ENCODE measurements at places on chromosomes 4 and X.

DNA sequence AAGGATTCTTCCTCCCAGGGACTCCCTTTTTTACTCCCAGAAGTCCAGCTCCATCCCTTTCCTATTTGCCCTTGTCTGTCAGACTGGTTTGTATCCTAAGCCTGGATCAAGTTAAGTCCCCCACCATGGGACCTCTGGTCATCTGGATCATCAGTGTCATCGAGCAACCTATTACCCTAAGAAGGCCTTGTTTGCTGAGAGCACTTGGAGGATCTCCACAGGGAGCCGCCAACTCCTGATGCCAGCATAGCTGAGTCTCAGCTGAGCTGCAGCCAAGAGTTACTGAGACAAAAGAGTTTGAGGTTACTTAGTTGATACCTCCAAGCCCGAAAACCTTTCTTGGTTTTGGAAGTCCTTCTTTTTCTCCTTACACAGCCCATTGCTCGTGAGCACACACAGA lies 10.1 kb upstream of the DAPP1 start:
- DNase-seq, result no peak

DNA sequence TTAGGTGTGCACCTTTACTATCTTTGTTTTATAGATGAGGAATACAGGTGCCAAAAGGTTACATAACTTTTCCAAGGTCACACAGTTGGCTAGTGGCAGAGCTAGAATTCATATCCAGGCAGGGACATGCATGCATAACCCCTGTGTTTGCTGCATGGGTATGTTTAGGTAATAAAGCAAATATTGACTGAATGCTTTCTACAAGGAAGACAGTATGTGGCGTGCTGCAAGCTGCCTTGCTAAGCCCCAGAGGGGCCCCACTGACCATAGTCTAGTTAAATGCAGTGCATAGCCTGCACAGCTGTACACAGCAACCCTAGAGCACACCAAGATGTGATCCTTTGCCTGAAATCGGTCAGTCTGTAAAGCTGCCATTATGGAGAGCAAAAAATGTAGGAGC lies 320.5 kb upstream of the IGFBP7 start:
- no peak for DNase-seq

GRCh38 chr4:118968005-118968404 lies 79.4 kb downstream of the SYNPO2 start:
- peak; percentile 76 for DNase-seq

DNA sequence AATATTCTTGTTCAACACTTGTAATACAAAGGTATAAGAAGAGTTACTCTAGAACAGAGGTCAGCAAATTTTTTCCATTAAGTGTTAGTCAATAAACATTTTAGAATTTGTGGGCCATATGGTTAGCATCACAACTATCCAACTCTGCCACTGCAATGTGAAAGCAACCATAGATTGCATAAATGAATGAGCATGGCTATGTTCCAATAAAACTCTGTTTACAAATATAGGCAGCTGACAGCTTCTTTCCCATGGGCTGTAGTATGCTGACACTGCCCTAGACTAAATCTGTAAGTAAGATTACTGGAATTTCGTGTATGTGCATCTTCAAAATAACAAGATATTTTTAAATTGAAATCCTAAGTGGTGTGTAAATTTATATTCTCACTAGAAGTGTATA lies 73.7 kb downstream of the GABRA2 start:
- no peak for DNase-seq

- DNase-seq, result peak; percentile 6
Observed at GRCh38 chr4:81921751-81922159, 450.0 kb upstream of the RASGEF1B start.

GRCh38 chr4:82491251-82491960 lies 61.0 kb downstream of the ENOPH1 start:
- DNase-seq, result peak; percentile 31

DNA sequence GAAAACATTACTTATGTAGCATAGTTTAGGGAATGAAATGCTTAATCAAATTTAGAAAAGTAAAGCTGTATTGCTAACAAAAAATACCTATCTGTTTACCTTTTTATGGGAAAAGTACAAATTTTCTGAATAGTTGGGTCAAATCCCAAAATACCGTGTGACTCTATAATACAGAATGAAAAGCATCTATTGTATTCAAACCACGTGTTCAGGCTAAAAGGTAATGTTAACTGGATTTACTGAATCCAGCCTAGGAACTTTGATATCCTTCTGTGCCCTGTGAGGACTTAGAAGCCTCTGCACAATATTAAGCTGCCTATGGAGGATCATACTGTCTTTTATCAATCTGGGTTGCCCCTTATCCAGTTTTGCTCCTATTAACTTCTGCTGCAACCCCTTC lies 36.3 kb upstream of the AGA start:
- DNase-seq, result no peak

DNA sequence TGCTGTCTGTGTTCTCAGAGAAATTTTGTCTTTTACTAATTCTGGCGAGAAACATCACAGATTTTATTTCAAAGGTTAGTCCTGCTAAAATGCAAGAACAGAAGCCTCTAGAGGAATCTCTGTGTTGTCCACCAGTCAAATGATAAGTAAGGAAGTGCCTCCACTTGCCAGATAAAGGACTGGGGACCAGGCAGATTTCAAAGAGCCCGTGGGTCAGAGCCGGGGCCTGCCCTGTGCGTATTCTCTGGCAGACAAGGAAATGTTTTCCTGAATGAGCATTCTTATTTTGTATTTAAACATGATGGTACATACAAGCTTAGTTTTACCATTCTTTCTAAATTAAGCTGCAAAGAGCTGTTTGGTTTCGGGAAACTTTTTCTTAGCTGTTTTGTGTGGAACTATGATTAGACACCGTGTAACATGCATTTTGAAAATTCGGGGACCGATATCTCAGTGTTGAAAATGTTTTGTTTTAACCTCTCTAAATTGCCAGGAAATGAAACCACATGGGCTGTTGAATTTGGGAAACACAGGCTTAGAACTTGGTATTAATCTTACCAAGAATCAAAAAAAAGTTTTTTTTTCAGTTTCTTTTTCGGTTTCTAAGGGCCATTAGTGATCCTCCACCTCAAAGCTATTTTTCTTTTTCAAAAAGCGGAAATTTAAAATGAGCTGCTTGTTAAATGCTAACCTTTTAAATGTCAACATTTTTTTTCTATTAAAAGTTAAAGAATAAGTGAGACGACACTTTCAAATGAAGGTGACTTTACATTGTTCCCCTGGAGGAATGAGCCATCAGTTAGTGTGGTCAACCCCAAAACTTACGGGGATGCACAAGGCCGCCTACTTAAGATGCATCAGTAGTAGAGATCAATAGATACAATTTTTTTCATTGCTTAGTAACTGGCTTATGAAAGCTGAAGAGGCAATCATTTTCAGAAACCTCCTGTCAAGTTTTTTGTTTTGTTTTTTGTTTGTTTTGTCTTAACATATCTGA lies 89.6 kb upstream of the MTM1 start:
- DNase-seq, result no peak

DNA sequence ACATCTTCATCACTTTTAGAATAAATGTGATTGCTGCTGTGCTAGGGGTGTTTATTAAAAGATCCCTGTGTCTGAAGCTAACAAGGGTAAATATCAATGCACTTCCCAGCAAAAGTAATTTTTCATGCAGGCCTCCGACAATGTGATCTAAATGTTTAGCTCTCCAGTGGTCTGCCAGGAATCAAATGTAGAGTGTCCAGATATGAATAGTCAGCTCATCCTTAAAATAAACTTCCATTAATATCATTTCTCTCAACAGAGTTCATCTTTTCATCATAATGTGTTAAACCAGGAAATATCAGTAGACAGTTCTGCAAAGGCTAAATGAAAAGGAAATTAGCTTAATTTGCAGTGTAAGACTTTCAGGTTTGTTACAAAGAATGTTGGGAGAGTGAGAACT lies 102.2 kb upstream of the EGFL6 start:
- peak; percentile 39 for DNase-seq

DNA sequence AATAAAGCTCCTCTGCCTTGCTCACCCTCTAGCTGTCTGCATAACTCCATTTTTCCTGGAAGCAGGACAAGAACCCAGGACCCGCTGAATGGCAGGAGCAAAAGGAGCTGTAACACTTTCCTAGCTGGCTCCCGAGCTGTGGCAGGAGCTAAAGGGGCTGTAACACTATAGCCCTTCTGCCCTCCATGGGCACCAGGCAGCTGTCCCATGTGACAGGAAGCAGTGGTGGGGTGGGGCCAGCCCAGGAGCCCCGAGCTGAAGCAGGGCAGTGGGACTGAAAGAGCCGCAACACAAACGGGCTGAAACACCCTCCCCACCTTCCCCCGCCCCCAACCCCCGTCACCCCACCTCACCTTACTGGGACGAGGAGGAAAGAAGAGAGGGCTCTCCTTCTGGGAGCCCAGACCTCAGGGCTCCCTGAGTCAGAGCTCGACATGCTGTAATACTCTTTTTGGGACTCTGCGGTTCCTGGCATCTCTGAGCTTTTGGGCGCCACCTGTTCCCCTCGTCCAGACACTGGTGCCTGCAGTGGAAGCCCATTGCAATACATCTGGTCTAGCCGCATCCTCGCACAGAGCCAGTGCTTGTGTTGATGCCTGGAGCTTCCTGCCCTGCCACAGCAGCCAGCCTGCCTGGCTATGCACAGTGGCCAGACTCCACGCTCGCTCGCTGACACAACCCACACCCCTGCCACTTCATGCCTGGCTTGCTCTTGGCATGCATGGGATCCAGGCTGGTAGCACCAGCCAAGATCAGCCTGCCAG lies 39.4 kb downstream of the PPM1K start:
- DNase-seq, result peak; percentile 17

GRCh38 chrX:131821945-131822622 lies 201.0 kb upstream of the STK26 start:
- no peak for DNase-seq

DNA sequence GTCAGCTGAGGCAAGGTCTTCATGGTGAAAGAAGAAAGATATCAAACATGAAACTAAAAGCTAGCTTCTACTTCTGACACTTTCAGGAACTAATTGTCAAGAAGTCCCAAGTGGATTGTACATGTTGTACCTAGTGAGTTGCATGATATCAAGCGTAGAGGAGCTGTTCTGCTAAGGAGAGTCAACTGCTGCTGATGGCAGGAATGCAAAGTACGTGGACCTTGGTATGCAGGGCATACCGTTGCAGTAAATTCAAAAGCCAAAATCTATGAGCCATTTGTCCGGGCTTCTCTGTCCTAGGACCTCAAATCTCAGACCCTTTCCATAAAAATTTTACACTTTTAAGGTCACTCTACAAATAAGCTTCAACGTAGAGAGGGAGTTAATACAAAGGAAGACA lies 446.2 kb downstream of the KCTD8 start:
- no peak for DNase-seq

- DNase-seq, result no peak
Observed at GRCh38 chr4:4502694-4503311, 39.0 kb downstream of the STX18 start.

DNA sequence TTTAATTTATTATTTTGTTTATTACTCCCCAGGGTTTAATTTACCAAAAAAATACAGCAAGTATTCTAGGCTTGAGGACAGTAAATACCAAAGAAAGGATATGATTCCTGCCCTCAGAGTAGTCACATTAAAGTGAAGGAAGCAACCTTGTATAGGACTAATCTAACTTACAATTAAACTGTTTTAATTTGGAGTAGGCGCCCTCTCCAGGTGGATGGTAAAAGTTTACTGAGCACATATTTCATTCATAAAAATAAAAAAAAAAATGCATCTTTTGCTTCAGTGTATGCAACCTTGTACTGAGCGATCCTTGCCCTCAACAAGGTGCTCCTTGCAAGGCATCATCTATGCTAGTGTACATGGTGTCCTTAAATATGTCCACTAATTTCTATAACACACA lies 72.0 kb upstream of the MAGEB16 start:
- no peak for DNase-seq

- no peak for DNase-seq
Observed at GRCh38 chr4:7227008-7227407, 34.7 kb downstream of the SORCS2 start.

DNA sequence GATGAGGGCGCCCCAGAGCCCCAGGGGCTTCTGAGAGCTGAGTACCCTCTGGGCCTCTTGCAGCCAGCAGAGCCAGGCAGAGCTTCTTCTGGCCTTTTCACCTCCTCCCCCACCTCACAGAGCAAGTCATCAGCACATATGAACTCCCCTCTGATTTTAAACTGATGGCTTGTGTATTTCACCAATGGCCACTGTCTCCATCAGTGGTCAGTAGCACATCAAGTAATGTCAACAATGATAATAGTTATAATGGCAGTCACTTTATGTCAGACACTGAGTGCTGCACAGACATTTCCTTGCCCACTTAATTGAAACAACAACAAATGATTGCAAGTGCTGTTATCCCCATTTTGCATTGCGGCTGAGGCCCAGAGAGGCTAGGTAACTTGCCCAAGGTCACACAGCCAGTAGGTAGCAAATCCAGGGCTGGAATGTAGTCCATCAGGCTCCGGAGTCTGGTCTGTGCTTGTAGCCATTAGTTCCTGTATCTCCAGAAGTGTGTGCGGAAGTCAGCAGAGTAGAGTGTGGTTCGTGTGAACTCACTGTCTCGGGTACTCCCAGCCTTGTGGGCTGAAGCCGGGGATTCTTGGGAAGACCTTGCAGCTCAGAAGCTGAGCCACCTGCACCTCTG lies 3.0 kb downstream of the ATP2B3 start:
- no peak for DNase-seq

- DNase-seq, result no peak
Observed at GRCh38 chr4:94603170-94603747, 151.5 kb downstream of the PDLIM5 start.

- no peak for DNase-seq
Observed at GRCh38 chrX:52509916-52510315, 6.9 kb downstream of the XAGE1B start.

DNA sequence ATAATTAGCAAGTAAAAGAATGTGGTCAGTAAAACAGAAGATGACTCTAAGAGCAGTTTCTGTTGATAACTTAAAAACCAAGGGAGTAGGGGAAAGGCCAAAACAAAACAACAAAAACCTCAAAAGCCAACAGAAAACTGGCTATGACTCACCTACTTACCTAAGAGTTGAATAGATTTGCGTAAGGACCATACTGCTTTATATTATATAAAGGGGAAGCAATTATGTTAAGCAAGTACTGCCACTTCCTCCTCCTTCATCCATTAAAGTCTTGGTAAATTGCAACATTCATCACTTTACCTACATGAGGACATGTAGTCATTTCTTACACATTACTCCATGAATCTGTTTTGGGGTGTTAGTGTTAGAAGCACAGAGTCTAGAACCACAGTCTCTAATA lies 85.9 kb upstream of the FAM47A start:
- DNase-seq, result no peak
